ENCODE measurements at places on chromosomes 6 and 20.

DNA sequence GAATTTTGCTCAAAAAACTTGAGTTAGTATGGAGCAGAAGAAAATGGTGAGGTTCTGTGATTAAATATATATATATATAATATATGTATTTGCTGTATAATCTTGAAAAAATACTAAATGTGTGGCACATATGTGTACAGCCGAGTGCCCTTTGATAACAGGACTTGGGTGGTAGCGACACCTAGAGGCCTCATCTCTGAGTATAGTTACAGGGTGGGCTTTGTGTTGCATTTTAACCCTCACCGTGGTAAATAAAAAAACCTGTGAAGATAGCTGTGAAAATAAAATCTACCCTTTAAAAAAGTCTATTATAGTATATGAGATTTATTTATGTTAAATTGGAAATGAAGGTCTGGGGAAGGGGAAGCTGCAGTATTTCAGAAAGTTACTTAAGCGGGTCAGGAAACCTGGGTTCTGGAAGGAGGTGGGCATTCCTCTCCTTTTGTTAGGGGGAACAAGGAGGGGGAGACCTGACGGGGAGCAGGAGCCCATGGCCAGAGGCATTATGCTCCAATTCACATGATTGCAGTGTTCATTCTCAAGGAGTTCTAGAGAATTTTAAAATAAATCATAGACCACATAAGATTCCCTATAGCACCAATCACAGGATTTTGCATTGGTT lies 82.7 kb downstream of the SH3BGRL2 start:
- peak; percentile 51 for DNase-seq

DNA sequence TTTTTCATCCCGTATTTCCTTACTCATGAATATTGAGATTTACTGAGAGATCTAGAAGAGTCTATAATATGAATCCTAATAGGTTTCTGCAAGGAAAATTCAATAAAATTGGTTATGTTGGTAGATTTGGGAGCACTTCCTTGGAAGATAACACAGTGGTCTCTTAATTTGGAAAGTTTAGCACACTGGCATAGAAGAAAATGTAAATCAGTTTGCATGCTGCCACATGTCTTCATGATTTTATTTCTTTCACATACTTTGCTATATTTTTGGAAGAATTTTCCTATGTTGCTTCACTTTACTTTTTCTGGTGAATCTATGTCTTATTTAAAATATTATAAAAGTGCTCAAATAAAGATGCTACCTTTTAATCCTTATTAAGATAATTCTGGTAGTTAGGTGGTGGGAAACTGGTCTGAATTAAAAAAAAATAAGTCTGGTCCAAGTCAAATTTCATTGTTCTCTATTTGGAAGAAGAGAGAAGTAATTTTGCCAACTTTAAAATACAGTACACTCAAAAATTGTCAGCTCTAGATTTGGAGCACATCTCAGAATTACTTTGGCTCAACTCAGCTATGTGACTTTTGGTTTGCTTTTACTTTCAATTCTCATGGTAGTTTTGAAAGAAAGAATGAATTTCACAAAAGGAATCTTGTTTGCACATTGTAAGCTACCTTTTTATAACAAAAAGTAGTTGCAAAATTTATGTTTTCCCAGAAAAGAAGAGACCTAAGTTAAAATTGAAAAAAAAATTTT lies 197.3 kb downstream of the CENPW start:
- DNase-seq, result no peak

- DNase-seq, result no peak
Measured at GRCh38 chr20:46946796-46947195, 52.2 kb downstream of the EYA2 start.

- DNase-seq, result no peak
Measured at GRCh38 chr6:147738516-147739162, 230.1 kb downstream of the SAMD5 start.

- no peak for DNase-seq
Measured at GRCh38 chr6:111297776-111298175, 185.2 kb downstream of the REV3L start.

GRCh38 chr20:32773855-32774254 lies 11.7 kb downstream of the DNMT3B start:
- DNase-seq, result no peak

GRCh38 chr20:3364323-3365013 lies 43.0 kb downstream of the DNAAF9 start:
- no peak for DNase-seq

DNA sequence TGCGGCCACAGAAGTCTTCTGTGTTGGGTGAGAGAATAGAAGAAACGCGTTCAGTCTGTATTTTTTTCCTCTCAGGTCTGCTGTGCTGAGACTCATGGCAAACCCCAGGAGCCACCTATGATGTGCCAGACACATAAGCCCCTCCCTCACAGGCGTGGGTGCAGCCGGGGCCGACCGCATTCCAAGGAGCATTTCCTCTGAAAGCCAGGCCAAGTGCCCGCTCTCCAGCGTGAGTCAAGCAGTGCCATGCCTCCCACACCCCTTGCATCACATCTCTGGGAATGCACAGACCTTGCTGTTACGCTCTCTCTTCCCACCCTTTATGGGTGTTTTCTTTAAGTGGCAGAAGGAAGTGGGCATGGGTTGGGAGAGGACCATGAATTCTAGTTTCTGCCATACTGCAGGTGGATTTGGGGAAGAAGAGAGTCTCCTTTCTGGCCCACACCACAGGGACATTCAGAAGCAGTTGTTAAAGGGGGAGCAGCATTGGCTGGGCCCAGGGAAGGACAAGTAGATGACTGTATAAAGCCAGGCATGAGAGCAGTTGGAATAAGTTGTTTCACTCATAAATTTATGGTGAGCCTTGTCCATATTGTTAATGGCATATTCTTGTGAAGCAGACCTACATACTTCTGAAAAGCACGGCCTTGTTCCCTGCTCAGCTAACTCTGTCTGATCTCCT lies 37.1 kb upstream of the TFAP2A start:
- DNase-seq, result no peak

GRCh38 chr20:46712056-46712636 lies 2.7 kb downstream of the SLC2A10 start:
- no peak for DNase-seq

- DNase-seq, result no peak
Measured at GRCh38 chr6:44652547-44652946, 265.0 kb downstream of the CDC5L start.

DNA sequence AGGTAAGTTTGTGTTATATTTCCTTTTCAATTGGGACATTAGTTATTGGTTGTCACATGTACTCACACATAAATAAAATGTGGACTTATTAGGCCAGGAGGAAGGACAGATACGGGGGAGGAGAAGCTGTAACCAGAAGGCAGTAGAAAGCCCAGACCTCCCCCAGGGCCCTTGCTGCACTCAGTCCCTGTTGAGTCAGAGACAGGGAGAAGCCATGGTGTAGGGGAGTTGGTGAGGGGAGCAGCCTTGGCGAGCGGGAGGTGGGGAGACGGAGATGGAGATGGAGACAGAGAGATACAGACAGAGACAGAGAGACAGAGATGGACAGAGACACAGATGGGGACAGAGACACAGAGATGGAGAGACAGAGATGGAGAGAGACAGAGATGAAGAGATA lies 263.2 kb downstream of the DLL1 start:
- DNase-seq, result no peak

- no peak for DNase-seq
Measured at GRCh38 chr6:148765898-148766808, 19.3 kb downstream of the UST start.

DNA sequence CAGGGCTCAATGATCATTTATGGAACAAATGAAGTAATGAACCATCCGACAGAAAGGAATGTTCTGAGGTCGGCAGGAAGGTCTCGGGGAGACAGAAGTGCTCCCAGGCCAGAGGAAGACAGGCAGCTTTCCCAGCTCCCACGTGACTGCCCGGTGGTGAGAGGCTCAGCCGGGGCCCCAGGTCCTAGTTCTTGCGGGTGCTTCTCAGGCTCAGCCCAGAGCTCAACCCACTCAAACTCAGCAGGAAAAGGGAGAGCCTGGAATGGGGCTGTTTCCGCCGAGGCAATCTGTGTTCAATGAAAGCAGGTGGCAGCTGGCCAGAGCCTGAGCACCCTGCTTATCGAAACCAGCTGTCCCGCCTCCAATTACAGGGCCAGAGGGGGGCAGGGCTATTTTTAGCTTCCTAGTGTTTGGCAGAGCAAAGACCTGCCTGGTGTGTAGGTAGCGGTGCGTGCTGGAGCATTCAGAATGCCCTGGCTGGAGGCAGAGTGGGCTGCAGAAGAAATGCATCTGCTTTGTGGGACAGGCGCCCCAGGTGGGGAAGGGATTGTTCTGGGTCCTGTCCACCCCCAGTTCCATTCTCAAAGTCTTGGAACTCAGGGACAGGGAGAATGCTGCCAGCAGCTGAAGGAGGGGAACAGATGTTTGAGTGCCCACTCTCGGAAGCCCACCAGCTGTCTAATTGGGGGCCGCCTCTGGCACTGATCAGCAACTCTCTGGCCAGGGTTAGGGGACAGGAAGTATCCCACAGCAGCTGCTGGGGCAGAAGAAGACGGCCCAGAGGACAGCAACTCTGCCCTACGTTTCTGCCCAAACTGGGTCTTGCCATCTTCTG lies 145.1 kb downstream of the PREX1 start:
- DNase-seq, result peak; percentile 59

DNA sequence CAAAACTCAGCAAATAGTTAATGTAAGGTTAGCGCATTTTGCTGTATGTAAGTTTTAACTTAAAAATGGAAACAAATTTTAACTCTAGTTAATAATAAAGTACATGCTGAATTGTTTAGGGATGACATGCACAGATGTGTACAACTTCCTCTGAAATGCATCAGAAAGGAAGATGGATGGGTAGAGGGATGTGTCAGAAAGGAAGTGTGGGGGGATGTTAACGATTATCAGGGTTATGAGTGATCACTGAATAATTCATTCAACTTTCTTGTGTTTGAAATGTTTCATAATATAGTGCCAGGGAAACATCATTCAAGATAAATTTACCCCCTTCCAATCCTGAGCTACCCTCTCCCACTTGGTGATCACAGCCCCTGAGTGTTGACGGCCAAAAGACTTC lies 87.6 kb downstream of the FOXA2 start:
- no peak for DNase-seq

GRCh38 chr6:42229506-42230119 lies 12.0 kb upstream of the MRPS10 start:
- no peak for DNase-seq

DNA sequence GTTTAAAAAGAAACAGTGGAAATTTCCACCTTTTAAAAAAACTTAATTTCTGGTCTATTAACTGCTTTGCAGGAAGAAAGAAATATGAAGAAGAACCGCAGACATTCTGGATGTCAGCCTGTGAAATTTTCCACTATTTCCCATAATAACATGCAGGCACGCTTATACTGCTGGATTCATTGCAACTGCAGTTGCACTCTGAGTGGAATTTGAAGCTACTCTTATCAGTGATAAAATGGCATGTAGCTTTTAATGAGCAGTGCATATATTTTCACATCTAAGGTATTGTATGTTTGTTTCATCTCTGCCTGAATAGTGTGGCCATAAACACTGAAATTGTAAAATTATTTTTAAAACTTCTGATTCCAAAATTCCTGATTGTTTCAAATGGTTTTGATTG lies 28.2 kb downstream of the NCOA3 start:
- DNase-seq, result no peak

GRCh38 chr20:3553663-3554062 lies 82.8 kb downstream of the ATRN start:
- no peak for DNase-seq

GRCh38 chr6:8193541-8193940 lies 91.2 kb upstream of the EEF1E1 start:
- no peak for DNase-seq

GRCh38 chr20:4318891-4319290 lies 303.5 kb upstream of the RNF24 start:
- DNase-seq, result no peak

GRCh38 chr6:140535511-140535910 lies 1161.1 kb upstream of the CITED2 start:
- no peak for DNase-seq

DNA sequence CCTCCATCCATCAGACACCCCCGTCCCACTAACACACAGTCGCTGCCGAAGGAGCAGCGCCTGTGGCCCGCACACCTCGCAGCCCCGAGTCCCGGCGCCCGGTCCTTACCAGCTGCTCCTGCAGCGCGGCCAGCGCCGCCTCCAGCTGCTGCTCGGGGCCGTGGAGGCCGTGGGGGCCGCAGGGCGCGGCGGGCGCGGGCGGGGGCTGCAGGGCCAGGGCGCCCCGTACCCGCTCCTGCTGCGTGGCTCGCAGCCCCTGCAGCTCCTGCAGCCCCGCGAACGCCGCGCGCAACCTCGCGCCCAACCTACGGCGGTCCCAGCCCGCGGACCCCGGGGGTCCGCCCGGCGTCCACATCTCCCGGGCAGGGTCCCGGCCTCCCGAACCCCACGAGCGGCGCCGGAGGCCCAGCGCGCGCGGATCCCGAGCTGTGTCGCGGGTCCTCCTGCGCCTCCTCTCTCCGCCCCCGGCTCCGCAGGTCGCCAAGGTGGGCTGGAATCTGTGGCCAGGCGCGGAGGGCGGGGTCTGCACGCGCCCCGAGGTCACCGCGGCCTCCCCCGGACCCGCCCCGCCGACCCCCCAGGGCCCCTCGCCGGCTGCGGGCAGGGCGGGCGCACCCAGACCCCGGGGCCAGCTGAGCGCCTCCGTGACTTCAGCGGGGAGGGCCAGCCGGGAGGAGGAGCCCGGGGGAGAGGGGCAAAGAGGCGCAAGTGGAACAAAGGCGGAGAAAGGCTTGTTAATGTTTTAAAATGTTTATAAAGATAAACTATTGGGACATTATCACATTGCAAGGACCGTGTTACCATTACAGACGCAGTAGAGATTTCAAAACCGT lies at the start of gene DACT2:
Gene DACT2 (minus strand): TSS at position 499 of the 833 bp plus-strand sequence. CDS start 144 bp downstream, at position 355.
- no peak for DNase-seq

DNA sequence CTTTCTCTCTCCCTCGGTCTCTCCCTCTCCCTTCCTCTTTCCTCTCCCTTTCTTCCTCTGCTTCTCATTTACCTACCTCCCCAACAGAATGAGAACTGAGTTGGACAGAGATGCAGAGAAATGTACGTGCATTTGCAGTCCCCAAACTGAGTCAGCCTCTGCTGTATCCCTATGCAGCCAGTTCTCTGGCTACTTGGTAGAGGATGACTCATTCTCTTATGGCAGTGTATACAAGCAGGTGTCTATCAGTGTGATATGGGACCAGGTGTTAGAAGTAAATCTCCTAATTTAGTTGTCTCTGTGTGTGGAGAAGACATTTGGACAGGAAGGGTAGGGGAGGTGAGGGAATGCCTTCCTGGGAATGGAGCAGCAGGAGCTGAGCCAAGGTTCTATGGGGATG lies 470.8 kb downstream of the CD109 start:
- DNase-seq, result no peak

All from posterior cingulate gyrus (tissue), 11 donors.